ENCODE measurements at places on chromosomes 7 and 10.

- no peak for DNase-seq
Observed at GRCh38 chr10:119613741-119614140, 17.0 kb upstream of the TIAL1 start.

DNA sequence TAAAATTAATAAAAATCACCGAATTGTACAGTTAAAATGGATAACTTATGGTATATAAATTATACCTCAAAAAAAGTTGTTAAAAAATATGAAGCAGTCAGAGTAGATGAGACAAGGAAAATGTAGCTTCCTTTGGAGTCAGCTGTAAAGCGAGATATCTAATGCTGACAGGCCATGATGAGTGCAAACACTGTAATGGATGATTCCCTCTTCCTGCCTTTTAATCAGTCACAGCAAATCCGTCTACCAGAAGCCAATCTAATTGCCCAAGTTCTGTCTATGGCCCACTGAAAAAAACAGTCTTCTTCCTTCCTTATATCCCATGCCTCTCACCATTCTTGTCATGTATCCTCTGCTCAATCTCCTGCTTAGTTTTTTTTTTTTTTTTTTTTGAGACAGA, 59.9 kb upstream of the DNAJB12 start:
- no peak for DNase-seq

DNA sequence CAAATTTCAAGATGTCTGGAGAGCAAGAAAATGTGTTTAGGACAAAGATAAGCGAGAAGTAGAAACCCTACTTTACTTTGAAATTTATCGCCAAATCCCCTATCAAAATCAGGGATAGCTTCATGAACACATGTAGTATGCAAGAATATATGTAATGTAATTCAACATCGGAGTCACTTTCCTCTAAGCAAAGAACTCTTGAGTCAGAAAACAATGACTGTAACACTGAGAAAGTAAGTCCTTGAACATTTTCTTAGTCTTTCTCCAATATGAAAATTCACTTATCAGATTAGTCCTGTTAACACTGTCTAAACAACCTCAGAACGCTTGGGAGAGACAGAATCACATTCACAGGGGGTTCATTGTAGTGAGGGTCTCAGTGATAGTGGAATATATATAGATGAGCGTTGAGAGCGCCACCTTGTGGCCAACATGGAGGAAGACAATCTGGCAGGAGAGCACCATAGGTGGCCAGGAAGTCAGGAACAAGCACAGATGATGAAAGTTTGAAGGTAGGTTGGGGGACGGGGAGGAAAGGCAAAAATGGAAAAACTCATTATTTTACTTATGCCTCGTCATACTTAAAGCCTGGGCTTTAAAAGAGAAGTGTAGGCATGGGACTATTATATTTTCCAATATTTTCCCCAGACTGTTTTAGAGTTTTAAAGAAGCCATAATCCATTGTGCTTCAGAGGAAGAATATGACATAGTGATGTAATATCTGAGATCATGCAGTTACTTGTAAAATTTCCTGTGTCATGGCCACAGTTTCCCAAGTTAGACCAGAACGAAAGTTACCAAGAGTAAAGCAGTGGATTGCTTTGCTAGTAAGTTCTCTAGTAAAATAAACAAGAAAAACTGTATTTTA, 115.5 kb upstream of the GNAI1 start:
- DNase-seq: no peak

DNA sequence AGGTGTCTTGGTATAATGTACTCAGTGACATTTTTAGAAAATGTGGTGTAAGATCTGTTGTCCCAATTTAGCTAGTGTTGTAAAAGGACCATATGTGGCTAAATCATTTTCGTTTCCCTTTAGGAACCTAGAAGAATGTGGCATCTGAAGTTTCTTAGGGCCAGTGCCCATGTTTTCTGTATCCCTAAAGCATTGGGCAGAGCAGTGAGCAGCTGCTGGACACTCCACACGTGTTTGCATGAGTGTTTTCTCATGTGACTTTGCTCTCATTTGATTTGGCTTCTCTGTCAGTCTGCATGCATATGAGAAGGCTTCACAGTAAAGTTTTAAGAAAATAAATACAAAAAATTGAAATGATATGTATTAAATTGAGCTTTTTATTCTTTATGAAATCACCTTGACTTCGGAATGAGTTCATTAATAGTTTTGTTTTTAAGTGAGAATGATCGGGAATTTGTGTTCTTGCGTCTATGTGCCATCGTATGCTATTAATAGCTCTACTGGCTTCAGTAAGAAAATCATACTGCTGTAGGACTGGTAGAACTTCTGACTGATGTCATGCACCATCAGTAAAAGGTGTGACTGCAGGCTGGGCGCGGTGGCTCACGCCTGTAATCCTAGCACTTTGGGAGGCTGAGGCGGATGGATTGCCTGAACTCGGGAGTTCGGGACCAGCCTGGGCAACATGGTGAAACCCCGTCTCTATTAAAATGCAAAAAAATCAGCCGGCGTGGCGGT, 61.3 kb downstream of the RBM33 start:
- no peak for DNase-seq

- DNase-seq: no peak
Observed at GRCh38 chr7:8871716-8872115, 438.3 kb downstream of the NXPH1 start.

DNA sequence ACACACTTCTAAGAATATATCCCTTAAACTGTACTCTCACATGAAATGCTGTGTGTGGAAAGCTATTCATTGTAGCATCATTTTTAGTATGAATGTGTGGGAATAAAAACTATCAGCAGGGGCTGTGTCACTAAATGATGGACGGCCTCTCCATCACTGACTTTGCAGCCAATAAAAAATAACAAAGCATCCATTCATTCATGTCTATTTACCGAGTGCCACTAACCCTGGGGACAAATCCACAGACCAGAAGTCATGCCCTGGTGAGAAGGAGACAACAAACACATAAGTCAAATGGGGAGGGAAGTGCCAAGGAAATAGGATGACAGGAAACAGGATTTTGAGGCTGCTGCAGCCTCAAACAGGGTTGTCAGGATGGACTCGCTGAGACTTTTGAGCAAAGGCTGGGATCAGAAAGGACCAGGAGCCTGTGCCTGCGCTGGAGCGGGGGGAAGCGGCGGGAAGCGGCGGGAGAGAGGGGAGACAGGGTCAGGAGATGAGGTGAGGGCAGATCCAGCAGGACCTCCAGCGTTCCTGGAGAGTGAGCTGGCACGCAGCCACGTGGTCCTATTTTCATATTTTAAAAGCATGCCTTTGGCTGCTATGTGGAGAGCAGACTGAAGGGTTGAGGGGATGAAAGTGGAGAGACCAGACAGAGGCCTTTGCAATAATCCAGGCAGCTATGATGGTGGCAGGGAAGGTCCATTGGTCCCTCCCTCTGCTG, 2.2 kb upstream of the NOM1 start:
- DNase-seq: no peak

DNA sequence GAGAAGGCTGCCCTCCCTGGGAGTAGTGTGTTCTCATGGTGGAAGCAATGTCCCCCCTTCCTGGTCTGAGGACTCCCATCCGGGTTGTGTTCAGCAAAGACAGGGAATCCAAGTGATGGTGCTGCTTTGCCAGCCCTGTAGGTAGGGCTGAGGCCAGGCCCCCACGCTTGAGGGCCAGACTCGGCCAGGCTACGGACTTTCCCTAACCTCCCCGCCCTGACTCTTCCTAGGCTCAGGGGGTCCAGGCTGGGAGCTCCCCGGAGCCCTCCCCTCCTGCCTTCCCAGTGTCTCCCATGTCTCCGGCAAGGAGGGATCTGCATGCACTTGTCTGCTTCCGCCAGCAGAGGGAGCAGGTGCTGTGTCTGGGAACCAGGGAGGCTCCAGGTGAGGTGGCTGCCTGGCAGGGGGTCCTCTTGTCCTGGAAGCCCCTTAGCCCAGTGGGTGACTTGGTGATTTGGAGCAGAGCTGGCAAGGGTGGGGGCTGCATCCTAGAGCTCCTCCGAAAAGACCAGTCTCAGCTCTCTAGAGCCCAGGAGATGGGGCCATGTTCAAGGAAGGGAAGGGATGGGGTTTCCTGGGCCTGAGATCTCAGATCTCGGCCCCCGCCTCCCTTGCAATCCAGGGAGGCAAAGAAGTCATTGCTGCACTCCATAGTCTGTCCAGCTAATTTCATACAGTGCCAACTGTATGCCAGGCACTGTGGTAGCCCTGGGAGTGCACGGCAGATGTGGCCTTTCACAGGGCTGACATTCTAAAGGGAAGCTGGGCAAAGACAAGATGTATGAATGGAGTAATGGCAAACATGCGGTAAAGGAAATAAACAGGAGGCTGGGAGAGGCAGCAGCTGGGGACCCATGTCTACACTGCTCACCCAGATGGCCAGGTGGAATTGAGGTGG, 20.3 kb upstream of the SFRP5 start:
- no peak for DNase-seq

DNA sequence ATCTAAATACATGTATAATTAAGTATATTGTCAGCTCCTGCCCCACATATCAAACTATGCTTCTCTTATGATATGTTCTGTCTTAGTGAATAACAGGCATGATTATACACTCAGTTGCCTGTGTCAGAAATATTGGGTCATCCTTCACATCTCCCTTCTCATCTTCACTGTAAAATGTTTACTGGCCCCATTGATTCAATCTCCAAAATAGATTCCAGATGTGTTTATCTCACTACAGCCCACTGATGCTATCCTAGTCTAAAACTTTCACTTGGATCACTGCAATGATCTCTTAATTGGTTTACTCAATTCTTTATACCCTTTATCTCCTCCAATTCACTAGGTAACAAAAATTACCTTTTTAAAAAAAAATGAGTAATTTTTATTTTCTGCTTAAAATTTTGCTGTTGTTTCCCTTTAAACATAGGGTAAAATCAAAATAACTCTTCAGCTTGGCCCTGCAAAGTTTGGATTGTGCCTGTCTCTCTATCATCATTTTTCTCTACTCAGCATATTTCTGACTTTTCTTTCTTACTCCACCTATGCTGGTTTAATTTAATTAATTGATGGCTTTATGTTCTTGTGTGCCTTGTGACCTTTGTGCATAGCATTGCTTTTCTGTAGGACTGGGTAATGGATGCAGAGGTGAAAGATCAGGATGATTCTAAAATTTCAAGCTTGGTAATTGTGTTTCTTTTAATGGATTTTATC, 233.9 kb upstream of the FOXP2 start:
- DNase-seq: no peak

All from cortex of kidney (tissue), 1 donor.